Transverse colon (tissue), 4 donors: ENCODE measurements at places on chromosomes 4 and X.

- no peak for DNase-seq
Observed at GRCh38 chrX:78653118-78653822, 5.9 kb downstream of the RTL3 start.

GRCh38 chr4:140188975-140189374 lies 35.0 kb upstream of the MAML3 start:
- DNase-seq = no peak

GRCh38 chrX:18793601-18794089 lies 86.2 kb downstream of the PPEF1 start:
- DNase-seq = no peak

- no peak for DNase-seq
Observed at GRCh38 chrX:134732152-134732551, 73.9 kb upstream of the PLAC1 start.

GRCh38 chr4:125200556-125200955 lies 114.2 kb upstream of the FAT4 start:
- DNase-seq = no peak

- no peak for DNase-seq
Observed at GRCh38 chr4:105057370-105058105, 89.1 kb upstream of the TET2 start.

DNA sequence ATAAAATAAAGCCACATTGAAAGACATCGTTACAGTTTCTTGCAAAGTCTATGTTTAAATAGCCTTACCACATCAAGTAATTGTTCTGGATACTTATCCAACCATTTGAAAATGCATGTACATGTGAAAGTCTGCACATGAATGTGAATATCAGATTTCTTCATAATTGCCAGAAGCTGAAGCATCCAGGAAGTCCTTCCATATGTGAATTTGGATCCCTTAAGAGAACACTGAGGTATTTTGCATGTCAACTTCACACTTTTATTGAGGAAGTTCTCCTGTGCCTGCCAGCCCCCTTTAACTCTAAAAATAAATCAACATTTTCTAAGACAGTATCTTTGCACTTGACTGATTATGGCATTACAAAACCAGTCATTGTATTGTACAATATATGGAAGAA lies 1103.5 kb upstream of the ADGRL3 start:
- no peak for DNase-seq
